ENCODE measurements at places on chromosomes 16 and 17.

GRCh38 chr16:88499836-88500251, 46.8 kb downstream of the ZFPM1 start:
- no peak for DNase-seq

DNA sequence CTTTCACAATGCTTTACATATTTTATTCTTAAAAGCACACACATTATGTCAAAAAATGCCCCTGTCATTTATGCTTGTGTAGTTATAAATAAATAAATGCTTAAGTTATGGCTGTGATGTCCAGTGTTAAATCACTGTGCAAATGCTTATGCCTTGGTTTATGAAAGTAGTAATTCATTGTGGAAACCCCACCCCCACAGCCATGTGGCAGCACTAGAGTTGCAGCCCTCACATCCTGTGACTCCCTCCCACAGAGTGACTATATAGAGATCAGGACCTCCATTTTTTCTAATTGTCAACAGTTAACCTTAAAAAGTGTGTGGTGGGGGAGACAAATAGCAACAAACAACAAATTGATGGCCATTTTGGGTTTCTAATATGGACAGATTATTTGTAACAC, 2.4 kb downstream of the SKAP1 start:
- no peak for DNase-seq

DNA sequence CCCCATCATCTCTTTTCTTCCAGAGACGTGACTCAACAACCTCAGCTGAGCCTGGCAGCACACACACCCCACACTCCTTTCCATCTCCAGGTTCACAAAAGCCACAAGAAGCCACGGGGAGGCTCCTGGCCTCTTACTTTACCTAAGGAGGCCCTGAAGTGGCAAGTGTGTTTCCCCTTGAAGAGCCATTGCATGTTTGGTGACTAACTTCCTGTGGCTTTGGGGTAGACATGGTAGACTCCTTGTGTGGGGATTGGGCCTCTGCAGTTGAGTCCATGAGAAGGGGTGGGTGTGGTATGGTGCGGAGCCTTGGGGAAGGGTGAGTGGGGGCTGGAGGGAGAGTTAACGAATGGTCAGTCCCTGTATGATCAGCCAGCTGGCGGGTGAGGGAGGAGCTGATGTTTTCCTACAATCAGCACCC, 24.2 kb downstream of the SAP30BP start:
- no peak for DNase-seq

DNA sequence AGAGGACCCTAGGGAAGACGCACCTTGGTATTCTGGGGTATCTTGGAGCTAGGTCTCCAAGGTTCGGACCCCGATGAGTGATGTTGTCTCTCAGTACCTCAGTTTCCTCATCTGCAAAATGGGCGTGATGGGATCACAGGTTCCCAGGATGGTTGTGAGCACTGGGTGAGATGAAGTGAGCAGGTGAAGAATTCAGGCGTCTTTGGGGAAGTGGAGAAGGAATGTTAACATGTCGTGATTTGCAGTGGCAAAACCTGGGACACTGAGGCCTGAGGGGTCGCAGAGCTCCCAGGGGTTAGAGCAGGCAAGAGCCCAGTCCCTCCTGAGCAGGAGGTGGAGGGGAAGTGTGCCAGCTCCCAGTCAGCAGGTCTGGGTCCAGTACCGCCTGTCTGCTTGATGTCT, 215.1 kb upstream of the GSE1 start:
- no peak for DNase-seq

DNA sequence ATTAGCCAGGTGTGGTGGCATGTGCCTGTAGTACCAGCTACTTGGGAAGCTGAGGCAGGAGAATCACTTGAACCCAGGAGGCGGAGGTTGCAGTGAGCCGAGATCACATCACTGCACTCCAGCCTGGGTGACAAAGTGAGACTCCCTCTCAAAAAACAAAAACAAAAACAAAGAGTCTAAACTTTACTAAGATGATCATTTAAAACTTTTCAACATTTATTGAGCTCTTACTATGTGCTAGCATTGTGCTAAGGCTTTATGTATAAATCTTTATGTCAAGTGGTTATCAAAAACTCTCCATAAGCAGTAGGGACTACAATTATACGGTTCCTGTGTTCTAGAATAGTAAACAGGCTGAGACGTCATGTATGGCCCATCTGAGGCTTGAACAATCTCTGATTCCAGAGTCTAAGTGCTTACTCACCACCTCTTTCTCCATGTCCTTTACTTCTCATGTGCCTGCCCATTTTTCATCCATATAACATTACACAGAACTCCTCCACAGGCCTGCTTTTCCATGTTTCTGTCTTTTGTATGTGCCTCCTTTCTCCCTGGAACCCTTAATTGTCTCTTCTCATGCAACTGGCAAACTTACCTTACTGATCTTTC, 66.7 kb downstream of the NUP88 start:
- DNase-seq: no peak

- no peak for DNase-seq
Measured at GRCh38 chr17:35084987-35085386, 21.5 kb upstream of the RFFL start.

DNA sequence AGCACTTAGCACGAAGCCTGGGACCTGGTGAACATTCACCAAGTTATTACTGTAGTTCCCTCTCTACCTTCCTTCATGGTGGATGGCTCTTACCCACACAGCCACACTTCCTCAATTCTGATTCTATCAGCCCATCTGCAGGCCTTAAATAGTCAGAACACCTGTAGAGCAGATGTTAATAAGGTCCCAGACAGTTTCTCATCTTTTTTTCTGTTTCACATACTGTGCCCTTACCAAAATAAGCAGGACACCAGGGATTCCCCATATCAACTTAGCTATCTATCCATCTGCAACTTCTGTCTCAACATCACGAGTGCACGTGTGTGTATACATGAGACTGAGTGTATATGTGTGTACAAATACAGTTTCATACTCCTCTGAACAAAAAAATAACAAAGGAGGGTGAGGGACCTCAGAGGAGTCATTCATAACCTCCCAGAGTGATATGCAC, 2.8 kb downstream of the RECQL5 start:
- no peak for DNase-seq

DNA sequence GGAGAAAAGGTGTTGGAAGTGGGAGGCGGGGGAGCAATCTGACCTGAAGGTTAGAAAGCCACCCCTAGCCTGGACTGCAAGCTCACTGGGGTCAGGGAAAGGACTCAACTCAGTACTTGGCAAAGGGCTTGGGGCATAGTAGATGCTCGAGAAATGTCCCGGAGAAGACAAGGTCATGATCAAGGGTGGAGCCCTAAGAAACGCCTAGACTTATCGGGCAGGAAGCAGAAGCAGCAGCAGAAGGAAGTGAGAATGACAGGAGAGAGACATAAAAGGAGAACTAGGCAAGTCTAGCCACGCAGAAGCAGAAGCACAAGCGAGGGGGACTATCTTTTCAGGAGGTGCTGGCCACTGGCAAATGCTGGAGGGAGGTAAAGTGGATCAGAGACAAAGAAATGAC, 10.2 kb downstream of the COTL1 start:
- peak; percentile 98 for DNase-seq

DNA sequence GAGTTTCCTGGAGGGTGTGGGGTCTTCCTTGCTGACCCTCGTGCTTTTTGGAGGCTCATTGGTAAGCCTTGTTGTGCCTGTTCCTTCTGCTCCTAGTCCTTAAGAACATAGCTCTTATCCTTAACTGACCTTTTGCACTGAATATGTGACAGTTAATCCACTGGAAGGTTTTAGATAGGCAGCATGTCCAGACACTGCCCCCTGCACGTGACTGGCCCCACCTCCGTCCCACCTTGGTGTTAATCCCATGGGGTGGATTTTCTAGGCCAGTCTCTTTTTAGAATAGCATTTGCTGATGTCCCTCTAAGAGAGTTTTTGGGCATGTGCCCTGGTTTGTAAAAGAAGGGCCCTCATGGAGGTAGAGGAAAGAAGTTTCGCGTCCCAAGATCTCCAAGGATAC, 58.3 kb downstream of the RBFOX1 start:
- no peak for DNase-seq

GRCh38 chr16:522320-523096, 5.0 kb upstream of the CAPN15 start:
- no peak for DNase-seq

- no peak for DNase-seq
Measured at GRCh38 chr17:79799174-79799537, 2.3 kb upstream of the CBX8 start.

DNA sequence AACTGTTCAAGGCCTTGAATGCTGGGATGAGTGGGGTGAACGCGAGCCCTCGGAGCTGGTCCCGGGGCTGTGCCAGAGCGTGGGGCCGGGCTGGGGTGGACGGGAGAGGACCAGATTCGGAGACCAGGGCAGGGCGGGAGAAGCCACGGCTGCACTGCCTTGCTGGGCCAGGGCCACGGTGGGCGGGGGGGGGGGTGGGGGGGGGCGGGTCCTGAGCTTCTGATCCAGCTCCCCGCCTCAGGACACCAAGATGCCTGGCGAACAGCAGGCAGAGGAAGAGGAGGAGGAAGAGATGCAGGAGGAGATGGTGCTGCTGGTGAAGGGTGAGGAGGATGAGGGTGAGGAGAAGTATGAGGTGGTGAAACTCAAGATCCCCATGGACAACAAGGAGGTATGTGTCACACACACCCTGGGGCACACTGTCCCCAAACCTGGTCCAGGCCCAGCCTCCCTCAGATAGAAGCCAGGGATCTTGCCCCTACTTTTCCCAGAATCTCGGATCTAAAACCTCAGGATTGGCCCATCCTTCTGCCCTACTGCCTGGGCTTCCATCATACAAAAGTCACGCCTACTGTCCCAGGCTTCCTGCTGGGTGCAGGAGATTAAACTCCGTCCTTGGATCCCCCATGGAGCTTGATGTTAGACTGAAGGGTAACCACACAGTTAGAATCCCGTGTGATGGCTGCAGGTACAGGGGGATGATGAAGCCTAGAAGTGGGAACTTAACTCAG, 563 bp downstream of the ZNF771 start:
- DNase-seq: no peak

- no peak for DNase-seq
Measured at GRCh38 chr16:81436386-81436785, 8.2 kb upstream of the CMIP start.

GRCh38 chr17:4184811-4185210, 41.8 kb downstream of the CYB5D2 start:
- DNase-seq: no peak

GRCh38 chr16:6573577-6573976, 759.1 kb upstream of the RBFOX1 start:
- no peak for DNase-seq

- no peak for DNase-seq
Measured at GRCh38 chr16:87435372-87436224, 43.5 kb downstream of the MAP1LC3B start.

All from bone marrow (tissue), 2 donors.